Chondrocyte (in vitro differentiated cells): ENCODE measurements at places on chromosomes 12 and 14. TPM values are rescaled to one million over a fixed set of nuclear protein-coding genes. Genes with fewer than 3 reads are reported as not detected.

GRCh38 chr12:94767956-94768355, 117.6 kb upstream of the TMCC3 start:
- no peak for DNase-seq
- peaks cover 9% of the 10 kb centered on the region for H3K27me3 ChIP-seq
- H3K4me1 ChIP-seq: peaks cover 27% of the 10 kb centered on the region
- H3K36me3 ChIP-seq: no peaks in the 10 kb centered on the region

DNA sequence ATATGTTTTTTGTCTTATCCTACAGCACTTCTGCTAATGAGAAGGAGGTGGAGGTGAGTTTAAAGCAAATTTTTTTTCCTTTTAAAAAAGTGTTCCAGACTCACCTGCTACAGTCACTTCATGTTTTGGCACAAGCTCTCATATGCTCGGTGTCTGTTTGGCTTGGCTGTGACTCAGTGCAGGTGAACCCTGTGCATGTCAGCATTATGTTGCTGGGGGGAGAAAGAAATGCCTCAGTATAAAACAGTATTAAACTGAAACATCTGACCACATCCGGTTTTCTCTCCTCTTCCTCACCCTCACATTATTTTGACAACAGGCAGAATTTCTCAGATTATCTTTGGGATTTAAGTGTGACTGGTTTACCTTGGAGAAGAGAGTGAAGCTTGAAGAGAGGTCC, 105.2 kb downstream of the DNAI7 start:
- no peak overlapping the region for H3K4me3 ChIP-seq
- no peak overlapping the region for H3K27ac ChIP-seq
- H3K27me3 ChIP-seq: peaks cover 6% of the 10 kb centered on the region
- H3K36me3 ChIP-seq: peaks cover 2% of the 10 kb centered on the region
- no peak for DNase-seq
- peaks cover 14% of the 10 kb centered on the region for H3K4me1 ChIP-seq

DNA sequence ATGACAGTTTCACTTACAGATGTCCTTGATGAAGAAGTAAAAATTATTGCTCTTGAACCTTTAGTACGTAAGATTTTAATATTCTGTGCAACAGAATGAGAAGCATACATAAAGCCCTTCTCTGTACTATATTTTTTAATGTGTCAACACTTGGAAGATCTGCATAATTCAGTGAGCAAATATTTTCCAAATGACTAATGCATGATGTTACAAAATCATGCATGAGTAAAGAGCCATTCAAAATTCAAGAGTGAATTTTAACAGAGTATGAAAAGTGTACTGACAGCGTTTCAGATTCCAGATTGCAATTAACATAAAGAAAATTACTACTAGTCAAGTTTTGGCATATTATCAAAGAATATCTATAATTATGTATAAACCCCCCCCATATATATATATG, 101.4 kb upstream of the BBS10 start:
- no peak overlapping the region for H3K4me3 ChIP-seq
- H3K36me3 ChIP-seq: peaks cover 4% of the 10 kb centered on the region
- H3K27ac ChIP-seq: peak overlapping the region; percentile 59
- no peaks in the 10 kb centered on the region for H3K27me3 ChIP-seq

GRCh38 chr12:49201595-49202295, 12.9 kb upstream of the TUBA1A start:
- H3K4me3 ChIP-seq: peak overlapping the region; percentile 23
- no peak for DNase-seq
- H3K4me1 ChIP-seq: peaks cover 30% of the 10 kb centered on the region

- H3K4me3 ChIP-seq: no peak overlapping the region
- peaks cover 35% of the 10 kb centered on the region for H3K36me3 ChIP-seq
- DNase-seq: no peak
Measured at GRCh38 chr12:132814232-132814631, 14.4 kb downstream of the GOLGA3 start.

DNA sequence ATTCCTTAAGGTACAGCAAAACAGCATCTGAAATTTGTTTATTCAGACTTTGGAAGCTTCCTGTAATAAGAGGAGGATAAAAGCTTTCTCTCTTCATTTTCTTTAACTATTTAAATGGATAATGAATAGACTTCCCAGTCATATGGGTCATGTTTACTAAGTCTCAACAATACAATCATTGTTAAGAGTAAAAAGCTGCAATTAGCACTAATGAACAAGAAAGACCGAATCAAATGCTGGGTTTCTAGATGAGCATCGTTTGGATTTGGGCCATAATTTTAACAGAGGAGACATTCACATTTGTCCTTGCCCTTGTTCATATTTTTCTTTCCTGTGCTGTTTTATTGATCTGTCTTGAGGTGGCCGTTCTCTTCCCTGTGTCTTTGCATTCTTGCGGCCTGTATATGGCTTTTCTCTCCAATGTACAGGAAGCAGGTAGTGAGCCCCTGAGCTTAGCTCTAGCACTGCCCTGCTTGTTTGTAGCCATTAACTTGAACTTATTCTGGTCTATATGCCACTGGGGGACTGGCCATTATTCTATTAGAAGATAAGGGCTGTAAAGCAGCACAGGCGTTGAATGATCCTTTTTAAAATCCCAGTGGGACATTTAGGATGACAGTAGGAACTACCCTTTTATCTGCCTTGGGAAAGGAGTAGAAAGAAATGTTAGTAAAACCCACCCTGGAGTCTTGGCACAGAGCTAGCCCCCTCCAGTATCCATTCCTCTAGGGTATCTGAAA, 34.6 kb downstream of the ABHD12B start:
- no peak for DNase-seq
- no peaks in the 10 kb centered on the region for H3K4me1 ChIP-seq
- no peaks in the 10 kb centered on the region for H3K27me3 ChIP-seq
- peaks cover 64% of the 10 kb centered on the region for H3K36me3 ChIP-seq

DNA sequence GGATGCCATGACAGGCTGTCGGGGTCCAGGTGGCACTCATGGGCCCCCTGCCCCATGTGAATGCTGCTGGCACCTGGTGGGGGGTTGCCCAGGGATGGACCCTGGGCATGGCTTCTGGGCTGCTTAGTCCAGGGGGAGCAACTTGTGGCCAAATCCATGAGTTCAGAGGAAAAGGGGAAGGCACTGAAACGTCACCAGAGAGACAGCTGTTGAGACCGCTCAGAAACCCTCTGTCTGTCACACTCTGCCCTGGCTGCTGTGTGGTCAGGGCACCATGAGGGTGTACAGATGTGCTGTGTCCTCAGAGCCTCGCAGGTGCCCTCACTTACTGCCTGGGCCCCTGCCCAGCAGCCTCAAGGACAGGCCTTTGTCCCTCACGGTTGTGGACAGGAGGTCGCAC, 9.4 kb downstream of the CLBA1 start:
- no peaks in the 10 kb centered on the region for H3K4me1 ChIP-seq
- no peak overlapping the region for H3K27ac ChIP-seq
- no peak overlapping the region for H3K4me3 ChIP-seq
- DNase-seq: no peak
- peaks cover 12% of the 10 kb centered on the region for H3K36me3 ChIP-seq

DNA sequence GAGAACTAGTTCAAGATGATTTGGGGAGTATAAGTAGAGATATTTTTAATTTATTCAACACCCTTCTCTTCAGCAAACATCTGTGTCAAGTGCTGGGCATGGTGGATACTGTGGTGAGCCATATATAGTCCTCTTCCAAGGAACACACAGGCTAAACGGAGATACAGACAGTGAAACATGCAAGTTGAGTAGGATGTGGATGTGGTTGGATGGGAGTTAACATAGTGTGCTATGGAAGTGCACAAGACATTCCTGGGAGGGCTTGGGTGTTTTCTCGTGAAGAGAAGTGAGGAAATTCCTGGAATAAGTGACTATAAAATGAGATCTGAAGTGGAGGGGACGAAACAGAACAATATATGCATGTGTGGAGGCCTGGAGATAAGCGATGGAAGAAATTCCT, 181.1 kb upstream of the NPAS3 start:
- H3K36me3 ChIP-seq: peaks cover 11% of the 10 kb centered on the region
- H3K4me3 ChIP-seq: no peak overlapping the region
- H3K27ac ChIP-seq: peak overlapping the region; percentile 38

- H3K4me3 ChIP-seq: no peak overlapping the region
- H3K36me3 ChIP-seq: peaks cover 3% of the 10 kb centered on the region
- no peak for DNase-seq
- no peaks in the 10 kb centered on the region for H3K27me3 ChIP-seq
- H3K4me1 ChIP-seq: peaks cover 74% of the 10 kb centered on the region
Measured at GRCh38 chr12:105459760-105460330, 129.4 kb downstream of the C12orf75 start.

DNA sequence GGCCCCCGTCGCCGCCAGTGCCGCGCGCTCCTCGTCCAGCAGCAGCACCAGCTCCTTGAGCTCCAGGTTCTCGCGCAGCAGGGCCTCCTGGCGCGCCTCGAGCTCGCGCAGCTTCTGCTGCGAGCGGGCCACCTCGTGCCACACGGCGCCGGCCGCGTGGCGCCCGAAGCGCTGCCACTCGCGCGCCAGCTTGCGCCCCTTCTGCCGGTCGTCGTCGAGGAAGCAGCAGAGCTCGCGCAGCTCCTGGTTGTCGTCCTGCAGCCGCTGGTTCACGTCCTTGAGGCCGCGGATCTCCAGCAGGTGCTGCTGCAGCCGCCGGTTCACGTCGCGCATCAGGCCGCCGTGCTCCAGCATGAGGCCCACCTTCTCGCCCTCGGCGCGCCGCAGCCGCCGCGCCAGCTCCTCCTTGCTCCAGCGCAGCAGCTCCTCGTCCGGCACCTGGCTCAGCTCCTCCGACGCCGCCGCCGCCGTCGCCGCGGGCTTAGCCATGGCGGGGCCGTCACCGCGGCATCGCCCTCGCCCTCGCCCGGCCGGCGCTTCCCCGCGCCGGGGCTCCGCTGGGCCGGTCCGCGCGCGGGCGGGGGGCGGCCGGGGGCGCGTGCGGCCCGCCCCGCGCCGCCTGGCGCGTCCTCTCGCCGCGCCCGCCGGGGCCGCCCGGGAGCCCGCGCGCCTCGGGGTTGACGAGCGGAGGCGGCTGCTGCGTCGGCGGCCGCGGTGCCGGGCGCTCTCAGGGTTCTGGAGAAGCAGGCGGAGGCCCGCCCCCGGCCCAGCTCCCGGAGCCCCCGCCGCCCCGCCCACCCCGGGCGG, at the start of gene CCDC85C:
Gene CCDC85C, minus strand, starts transcription at position 737 of the 807 bp plus-strand sequence. Its CDS starts 248 bp downstream, at position 489.
- H3K27me3 ChIP-seq: no peaks in the 10 kb centered on the region
- peak within 1 kb of the TSS; percentile 77 for H3K4me3 ChIP-seq
- peaks cover 24% of the 10 kb centered on the region for H3K4me1 ChIP-seq
- peak within 1 kb of the TSS; percentile 79 for H3K27ac ChIP-seq

CLMN gene
- total RNA-seq: 6.7 to 7.7 TPM (median 7.3 TPM) in 3 replicates

MYO1H gene
- total RNA-seq: not detected in 3 replicates
